Astrocyte of the cerebellum (primary cell): ENCODE measurements at places on chromosomes 6 and 20.

DNA sequence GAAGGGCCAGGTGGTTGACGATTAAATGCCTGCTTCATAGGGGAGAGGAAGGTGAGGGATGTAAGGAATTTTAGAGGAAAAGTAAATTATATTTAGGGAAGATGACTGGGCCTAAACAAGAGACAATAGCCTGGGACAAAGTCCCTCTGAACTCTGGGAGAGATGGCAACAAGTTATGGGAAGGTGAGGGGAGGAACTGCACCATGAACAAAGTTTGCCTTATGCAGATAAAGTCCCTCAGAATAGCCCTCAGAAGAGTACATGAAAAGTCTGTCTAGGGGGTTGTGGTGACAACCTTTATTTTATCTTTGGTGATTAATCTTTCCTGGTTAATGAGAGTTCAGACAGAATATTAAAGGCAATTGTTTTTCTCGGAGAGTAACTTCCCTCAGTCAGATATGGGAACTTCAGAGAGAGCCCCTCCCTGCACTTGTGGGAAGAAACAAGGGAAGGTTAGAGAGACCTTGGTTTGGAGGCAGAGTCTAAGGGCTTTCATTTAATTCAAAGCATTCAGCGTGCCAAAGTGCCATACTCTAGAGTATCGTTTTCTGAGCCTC, 27.1 kb upstream of the FAM217A start:
- DNase-seq, result no peak

DNA sequence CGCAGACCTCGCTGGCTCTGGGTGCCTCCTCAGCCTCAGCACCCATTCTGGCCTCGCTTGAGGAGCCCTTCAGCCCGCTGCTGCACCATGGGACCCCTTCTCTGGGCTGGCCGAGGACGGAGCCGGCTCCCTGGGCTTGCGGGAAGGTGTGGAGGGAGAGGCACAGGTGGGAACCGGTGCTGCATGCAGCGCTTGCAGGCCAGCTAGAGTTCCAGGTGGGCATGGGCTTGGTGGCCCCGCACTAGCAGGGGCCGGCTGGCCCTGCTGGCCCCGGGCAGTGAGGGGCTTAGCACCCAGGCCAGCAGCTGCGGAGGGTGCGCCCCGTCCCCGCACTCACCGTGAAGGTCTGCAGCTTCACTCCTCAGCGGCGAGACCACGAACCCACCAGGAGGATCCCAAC, 30.4 kb downstream of the DEFB114 start:
- DNase-seq, result no peak

DNA sequence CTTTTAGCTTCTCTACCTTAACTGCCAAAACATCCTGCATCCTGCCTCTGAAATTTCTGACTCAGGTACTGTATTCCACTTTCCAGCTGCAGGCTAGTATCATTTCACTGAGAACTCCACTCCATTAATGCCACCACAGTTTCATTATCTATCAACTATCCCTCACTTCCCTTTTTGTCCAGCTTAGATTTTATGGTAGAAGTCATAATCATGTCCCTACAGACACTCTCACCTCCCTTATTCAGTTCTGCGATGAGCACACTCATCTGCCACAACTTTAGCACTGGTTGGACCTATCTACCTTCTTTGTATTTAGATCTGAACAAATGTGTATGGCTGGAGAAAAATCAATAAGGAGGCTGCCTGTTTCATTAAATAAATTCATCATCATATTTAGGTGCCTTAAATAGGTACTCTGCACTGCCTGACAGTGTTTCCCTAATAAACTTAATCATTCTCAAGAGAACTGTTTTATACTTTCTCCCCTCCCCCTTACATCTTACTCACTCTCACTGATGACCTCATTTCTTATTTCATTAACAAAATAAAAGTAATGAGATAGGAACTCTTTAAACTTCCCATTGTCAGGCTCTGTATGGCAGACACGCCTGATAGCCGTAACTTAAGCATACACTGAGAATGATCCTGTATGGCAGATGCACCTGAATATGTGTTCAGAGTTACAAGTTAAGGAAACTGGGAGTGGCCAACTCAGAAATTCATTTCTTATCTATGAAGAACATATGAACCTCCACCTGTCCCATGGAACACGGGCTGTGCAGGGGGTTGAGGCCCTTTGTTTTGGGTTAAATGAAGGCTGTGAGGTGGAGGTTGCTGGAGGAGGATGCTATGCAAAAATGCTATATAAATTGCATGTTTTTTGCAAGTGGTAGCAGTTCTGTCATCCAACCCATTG, 95.3 kb upstream of the MAN1A1 start:
- no peak for DNase-seq

DNA sequence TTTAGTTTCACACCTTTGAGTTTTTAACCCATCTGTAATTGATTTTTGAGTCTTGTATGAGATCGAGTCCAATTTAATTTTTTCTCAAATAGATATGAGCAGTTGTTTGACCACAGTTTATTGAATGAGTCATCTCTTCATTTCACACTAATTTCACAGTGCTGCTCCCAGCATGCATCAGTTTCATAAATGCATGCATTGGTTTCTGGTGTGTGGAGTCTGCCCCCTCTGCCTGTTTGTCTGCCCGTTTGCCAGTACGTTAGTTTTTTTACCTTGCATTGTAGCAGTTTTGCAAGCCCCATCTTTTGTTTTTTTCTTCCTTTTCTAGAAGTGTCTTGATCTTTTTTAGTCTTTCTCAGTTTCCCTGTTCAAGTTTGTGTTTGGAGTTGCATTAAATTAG, 11.9 kb downstream of the SLX4IP start:
- DNase-seq, result peak; percentile 72

DNA sequence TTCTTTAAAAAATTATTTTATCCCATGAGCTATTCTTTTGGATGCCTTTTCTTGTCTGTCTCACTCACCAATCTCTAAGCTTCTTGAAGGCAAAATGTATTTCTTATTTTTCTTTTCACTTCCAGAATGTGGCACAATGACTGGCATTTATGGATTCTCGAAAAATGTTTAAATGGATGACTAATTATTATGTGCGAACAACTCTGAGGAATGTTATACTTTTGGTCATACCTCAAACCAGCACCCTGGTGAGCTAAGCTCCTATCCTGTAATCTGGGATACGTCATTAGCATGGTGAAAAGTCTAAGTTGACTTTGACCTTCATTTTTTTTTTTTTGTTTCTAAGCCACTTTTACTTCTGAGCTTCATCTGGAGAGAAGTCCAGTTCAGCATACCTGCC, 214.0 kb upstream of the CEP162 start:
- no peak for DNase-seq

- DNase-seq, result no peak
Measured at GRCh38 chr6:92840246-92840930, 579.0 kb downstream of the EPHA7 start.

DNA sequence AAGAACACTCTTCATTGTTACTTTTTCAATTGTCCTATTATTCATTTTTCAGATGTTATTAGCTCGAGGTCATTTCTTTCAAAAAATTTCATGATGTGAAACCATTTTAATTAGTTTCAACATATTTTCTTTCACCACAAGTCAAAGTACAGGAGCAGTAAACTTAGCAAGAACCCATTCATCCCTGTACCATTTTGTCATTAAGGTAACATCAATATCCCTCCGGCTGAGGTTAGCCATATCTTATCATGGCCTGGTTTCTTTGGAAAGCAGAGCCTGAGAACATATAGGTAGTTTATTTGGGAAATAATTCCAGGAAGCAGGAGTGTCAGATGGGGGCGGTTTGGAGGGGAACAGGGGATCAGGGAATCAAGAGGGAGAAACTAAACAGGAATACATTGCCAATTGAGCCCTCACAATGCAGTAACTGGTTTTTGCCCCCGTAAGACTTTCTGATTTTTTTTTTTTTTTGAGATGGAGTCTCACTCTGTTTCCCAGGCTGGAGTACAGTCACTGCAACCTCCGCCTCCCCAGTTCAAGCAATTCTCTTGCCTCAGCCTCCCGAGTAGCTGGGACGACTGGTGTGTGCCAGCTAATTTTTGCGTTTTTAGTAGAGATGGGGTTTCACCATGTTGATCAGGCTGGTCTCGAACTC, 83.7 kb downstream of the MKKS start:
- no peak for DNase-seq

DNA sequence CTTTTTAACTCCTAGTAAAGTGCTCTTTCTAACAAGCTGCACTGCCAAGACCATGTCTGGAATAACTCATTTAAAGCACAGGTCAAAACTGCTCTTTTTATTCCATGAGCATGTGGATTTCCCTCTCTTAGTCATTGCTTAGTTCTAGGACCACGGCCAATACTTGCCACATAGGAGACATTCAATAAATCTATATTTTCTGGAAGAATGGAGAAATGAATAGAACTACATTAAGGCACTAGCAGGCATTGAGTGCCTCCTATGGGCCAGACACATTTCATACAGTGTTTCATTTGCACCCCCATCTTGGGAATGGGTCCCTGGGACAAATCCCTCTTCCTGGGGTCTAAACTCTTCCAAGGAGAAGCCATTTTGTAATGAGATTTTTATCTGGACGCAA, 552.8 kb upstream of the CITED2 start:
- peak; percentile 90 for DNase-seq

DNA sequence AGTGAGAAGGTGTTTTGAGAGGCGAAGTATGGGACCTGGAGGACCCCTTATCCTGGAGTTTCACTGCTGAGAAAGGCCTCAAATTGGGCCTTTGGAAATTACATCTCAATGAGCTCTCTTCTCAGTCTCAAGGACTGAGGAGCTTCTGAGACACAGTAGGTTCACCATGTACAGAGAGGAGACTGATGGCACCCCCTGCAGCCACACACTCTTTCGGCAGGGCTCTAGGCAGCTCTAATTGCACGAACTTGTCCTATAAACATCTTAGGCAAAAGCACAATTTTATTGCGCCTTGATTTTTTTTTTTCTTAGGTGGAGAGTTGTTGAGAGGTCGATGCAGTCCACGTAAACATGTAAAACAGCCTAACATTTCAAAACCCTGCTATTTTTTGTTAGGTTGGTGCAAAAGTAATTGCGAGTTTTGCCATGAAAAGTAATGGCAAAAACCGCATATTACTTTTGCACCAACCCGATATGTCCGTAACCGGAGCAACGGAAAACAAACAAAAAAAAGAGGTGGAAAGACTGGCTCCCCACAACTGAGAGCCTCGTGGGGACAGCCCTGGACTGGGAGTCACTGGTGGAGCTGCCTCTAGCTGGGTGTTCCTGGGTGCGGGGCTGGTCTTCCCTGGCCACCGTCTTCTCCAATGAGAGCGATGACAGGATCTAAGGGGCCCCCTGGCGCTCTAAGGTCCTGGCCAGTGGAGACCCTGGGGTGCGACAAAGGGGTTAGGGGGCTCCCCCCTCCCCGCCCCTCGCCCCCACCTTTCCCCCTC, 84.0 kb upstream of the EYA2 start:
- DNase-seq, result no peak

DNA sequence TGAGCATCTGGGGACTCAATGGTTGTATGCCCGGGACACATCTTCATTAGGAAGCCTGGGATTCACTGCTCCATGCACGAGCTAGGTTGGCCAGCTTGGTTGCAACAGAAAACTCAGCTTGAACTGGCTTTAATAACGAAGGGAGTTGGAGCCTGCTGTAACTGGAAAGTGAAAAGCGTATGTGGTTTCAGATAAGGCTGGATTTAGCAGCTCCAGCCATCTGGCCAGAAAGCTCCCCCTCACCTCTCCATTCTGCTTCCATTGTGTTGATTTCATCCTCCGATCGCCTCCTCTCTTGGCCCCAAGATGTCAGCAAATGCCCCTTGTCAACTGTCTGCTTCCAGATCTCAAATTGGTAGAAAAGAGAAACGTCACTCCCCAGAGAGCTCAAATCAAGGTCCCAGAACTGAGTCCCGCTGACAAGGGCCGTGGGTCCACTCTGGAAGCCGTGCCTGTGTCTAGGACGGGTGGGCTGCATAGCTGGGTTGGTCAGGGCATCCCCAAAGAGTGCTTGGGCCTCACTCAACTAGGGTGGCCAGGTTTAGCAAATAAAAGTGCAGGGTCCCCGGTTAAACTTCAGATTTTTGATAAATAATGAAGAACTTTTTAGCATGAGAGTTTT, 117.0 kb upstream of the PMEPA1 start:
- no peak for DNase-seq

- no peak for DNase-seq
Measured at GRCh38 chr20:20521736-20522135, 153.8 kb downstream of the INSM1 start.

DNA sequence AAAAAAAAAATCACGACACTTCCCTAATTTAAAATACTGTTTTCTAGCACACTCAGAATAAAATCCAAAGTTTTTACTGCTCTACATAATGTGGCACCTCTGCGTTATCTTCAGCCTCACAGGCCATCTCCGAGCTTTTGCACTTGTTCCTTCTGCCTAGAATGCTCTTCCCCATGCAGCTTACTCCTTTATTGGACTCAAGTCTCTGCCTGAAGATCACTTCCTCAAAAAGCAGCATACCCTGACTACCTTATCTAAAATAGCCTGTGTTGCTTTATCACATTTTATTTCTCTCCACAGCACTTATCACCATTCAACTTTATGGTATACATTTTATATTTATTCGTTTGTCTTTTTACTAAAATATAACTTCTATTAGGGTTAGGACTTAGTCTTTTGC, 2.3 kb downstream of the ZNF322 start:
- DNase-seq, result no peak
